Activated CD4-positive, alpha-beta T cell treated with anti-CD3 and anti-CD28 coated beads, Interleukin-2, amount 50 U/mL, for 1 hour (primary cell): ENCODE measurements at places on chromosomes 7 and 10.
A peak's percentile ranks its signal among the peaks of the same experiment; 100 is the strongest.

- DNase-seq = no peak
Observed at GRCh38 chr7:135998081-135998480, 20.9 kb upstream of the MTPN start.

DNA sequence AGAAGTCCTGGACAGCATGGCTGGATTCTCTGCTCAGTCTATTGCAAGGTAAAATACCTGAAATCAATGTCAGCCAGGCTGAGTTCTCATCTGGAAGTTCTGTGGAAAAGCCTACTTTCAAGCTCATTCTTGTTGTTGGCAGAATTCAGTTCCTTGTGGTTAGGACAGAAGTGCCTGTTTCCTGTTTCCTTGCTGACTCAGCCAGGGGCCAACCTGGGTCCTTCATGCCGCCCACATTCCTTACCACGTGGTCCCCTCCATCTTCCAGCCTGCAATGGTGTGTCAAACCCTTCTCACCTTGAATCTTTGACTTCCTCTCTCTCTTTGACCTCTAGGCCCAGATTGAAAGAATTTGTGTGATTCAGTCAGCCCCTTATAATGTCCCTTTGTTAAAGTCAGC is 197.1 kb upstream of the STK17A start:
- no peak for DNase-seq

DNA sequence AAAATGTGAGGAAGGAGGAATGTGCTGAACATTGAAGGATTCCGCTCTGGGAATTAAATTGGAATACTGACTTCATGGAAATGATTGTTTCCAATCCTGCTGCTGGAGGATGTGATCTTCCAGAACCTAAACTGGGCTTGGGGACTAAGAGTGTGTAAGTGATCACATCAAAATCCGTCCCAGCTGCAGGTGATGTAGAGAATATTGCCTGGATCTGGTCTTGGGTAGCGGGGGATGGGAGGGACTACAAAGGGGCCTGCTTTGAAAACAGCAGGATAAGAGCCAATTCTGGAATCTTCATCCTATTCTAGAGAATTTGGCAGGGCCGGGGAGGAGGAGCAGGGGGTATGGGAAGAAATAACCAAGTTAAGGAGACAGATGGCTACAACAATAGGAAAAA is 552.2 kb upstream of the FZD8 start:
- no peak for DNase-seq

DNA sequence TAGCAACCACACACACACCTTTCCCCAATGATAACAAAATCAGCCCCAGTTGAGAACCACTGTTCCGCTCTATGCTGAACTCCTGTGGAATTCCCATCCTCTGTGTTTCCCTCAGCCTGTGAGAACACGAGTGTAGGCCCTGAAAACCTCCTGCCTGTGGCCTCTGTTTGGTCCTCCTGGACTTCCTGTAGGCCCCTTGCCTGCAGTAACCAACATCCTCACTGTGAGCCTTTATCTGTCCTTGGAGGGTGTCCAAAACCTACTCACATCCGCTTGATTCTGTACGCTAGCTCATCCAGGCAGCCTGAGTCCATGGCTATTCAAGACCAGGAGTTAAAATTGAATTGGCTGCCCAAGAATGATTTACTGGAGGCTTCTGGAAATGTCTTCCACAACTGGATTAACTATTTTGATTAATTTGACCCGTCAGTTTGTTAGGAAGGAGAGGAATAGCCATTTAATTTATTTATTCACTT is 149.8 kb downstream of the AKR1D1 start:
- no peak for DNase-seq

DNA sequence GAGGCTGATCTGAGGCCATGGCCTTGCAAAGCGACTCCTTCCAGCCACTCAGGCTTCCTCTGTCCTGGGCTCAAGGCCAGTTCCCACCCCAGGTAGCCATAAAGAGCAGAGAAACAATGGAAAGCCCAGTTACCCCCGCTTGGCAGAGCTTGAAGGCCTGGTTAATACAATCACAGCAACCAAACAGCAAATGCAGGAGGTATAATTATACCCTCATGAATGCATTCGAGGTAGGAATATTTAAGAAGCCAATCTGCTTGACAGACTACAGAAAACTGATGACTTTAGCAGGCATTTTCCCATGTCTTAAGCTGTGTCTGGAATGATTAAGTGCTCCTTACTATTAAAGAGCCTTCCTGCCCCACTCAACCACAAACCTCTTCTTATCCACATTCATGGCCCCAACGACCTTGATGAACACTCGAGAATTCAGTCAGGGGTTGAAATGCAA is 114.1 kb upstream of the MACROH2A2 start:
- DNase-seq = no peak

DNA sequence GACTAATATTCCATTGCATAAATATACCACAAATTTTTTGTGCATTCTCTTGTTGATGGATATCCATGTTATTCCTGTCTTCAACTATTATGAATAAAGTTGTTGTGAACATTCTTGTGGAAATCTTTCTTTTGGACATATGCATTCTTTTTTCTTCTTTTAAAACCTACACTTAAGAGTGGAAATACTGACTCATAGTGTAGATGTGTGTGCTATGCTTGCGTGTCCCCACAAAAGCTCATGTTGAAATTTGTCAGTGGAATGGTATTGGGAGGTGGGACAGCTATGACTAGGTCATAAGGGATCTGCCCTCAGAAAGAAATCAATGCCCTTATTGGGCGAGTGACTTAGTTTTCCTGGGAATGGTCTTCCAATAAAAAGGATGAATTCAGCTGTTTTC is 203.6 kb upstream of the PRSS58 start:
- no peak for DNase-seq

- no peak for DNase-seq
Observed at GRCh38 chr7:22633954-22634474, 93.0 kb upstream of the IL6 start.

- DNase-seq = no peak
Observed at GRCh38 chr10:131979336-131979735, 2.4 kb downstream of the BNIP3 start.

- no peak for DNase-seq
Observed at GRCh38 chr10:71359364-71360046, 37.2 kb upstream of the CDH23 start.

- DNase-seq = no peak
Observed at GRCh38 chr7:73941836-73942551, 81.0 kb downstream of the TMEM270 start.

DNA sequence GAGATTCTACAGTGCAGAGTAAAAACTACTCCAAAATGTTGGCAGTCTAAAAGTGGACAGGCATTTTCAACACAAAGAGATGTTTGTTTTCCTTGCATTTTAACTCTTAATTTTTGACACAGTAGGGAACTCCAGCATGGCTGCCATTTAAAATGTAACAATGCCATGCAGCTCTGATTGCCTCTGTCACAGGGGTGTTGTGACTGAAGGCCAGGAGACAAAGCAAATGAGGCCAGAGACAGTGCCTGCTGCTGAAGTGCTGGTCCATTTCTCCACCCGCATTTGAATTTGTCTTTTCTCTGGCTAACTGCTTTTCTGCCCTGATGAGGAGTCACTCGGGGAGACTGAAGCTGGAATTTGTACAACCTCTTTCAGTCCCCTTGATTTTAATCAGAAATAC is 710.6 kb upstream of the GALNT17 start:
- DNase-seq = no peak

GRCh38 chr10:133275684-133276092 is 980 bp downstream of the ADAM8 start:
- peak; percentile 50 for DNase-seq

- DNase-seq = no peak
Observed at GRCh38 chr10:127702271-127702670, 34.7 kb upstream of the FOXI2 start.

- no peak for DNase-seq
Observed at GRCh38 chr7:76372984-76373833, 14.4 kb upstream of the YWHAG start.

DNA sequence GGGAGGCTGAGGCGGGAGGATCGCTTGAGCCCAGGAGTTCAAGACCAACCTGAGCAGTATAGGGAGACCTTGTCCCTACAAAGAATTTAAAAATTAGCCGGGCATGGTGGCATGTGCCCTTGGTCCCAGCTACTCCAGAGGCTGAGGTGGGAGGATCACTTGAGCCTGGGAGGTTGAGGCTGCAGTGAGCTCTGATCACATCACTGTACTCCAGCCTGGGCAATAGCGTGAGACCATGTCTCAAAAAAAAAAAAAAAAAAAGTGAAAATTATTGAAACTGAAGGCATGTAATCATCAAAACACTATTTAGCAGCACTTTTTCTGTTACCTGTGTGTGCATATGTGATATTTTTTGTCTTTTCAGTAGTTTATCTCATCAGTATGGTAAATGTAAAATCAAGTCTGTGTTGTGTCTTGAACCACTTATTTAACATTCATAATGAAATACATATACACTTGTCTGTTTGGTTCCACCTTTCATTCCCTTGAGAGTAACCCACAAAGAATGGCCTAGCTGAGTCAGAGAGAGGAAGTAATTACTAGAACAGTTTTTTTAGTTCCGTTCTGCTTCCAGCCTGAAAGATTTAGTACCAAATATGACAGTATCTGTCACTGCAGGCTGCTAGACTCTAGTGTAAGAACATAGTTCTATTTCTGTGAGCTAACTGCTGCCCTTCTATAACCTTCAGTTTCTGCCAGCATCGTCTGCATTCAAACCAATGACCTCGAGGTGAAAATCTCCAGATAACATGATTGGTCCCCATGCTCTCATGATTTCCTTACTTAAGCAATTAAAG is 68.6 kb downstream of the MMRN2 start:
- no peak for DNase-seq

DNA sequence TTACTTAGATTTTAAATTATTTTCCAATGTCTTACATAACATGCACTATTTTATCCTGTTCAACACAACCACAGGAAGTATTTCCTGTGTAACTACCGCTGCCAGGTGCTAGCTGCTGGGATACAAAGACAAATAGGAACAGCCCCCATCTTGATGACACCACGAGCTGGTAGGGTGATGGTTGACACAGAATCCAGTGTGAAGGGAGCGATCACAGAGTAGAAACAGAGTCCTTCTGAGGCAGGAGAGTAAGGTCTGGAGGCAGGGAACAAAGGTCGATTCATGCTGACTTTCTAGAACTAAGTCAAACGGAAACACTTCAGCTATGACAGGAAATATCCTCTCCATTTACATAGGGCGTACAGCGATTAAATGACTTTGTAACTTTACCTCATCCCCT is 232.3 kb downstream of the ADAM12 start:
- no peak for DNase-seq

DNA sequence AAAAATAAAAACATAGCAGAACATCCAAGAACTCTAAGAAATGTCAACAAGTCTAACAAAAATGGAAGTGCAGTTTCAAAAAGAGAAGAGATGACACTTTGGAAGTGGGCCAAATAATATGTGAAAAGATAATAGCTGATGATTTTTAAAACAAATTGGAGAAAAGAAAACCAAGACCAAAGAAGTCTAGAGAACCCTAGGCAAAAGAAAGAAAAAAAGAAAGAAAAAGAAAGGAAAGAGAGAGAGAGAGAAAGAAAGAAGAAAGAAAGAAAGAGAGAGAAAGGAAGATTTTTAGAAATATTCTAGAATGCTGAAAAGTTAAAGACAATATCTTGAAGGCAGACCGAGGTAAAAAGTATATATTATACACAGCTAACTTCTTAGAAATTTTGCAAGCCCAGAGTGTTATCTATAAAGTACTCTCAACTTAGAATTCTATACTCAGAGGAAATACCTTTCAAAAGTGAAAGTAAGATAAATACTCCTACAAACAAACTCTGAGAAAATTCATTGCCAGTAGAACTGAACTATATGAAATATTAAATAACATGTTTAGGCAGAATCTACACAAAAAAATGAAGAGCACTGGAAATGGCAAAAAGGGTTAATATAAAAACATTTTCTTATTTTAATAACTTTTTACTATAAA is 138.7 kb upstream of the SMIM30 start:
- DNase-seq = no peak

GRCh38 chr7:144437370-144438191 is 34.1 kb upstream of the NOBOX start:
- peak; percentile 34 for DNase-seq

GRCh38 chr10:7337431-7338171 is 73.2 kb downstream of the SFMBT2 start:
- DNase-seq = no peak

- DNase-seq = no peak
Observed at GRCh38 chr7:135759532-135759931, 10.9 kb upstream of the FAM180A start.

DNA sequence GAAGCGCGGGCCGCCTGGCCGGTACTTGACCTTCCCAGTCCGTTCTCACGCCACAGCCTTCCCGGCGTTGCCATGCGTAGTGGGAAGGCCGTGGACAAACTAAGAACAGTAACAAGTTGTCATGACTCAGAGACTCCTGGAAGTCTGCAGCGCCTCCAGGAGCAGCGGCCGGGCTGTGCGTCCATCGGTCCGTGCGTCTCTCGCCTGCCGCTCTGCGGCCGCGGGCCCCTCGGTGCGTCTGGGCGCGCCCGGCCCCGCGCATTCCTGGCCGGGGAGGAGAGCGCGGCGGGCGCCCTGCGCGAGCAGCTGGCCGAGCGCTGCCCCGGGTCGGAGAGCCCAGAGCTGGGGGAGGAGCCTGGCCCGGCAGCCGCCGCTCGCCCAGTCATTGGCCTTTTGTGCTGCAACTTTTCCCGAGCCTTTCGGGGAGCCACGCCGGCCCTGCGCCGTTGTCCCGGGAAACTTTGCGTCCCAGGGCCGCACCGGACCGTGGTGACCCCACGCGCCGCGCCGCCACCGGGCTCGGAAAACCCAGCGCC is 123.7 kb downstream of the TACC2 start:
- no peak for DNase-seq

- DNase-seq = peak; percentile 11
Observed at GRCh38 chr10:86757113-86757972, 924 bp downstream of the BMPR1A start.

DNA sequence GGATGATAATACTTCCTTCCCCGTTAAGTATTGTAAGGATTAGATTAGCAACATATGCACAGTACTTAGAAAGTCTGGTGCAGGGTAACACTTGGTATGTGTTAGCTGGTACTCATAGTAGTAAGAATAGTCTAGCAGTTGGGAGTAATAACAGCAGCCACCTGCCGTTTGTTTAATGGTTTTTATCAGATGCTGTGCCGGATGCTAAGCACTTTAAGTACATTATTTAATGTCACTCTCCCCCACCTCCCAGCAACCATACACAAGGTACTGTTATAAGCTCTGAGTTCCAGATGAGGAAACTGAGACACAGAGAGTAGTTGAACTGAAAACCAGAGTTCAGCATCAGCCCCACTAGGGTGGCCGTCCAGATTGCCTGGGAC is 60.1 kb downstream of the ZMIZ1 start:
- DNase-seq = no peak

DNA sequence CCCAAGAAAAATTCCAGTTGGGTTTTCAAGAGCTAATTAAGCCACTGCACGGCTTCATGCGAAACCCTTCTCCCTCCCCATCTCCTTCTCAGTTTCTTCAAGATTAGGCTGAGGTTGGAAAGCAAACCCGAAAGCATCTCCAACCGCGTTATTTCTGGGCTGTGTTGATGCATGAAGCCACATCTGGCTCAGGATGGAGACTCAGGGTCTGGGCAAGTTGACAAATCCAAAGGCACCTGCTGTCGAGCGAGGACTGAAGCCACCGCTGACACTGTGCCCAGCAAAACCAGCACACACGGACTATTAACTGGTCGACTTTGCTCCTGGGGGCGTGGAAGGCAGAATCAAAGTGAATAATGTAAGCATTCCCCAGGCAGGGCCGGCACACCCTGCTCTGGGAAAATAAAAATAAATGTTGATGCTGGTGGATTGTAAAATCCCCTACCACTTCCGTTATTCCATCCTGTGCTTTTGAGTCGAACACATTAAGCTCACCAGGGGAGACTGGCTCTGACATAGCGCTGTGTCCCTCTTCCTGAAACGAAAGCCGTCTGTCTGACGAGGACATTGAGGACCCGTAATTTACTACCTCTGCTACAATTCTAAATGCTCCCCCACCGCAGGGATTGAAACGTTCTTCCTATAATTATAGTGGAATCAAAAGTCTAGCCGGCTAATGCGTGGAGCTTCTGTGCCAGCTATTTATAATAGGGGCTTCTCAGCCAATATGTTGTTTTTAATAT is 269.8 kb downstream of the ADARB2 start:
- DNase-seq = no peak
